ENCODE measurements at places on chromosomes 5 and 9.
A peak's percentile ranks its signal among the peaks of the same experiment; 100 is the strongest.

DNA sequence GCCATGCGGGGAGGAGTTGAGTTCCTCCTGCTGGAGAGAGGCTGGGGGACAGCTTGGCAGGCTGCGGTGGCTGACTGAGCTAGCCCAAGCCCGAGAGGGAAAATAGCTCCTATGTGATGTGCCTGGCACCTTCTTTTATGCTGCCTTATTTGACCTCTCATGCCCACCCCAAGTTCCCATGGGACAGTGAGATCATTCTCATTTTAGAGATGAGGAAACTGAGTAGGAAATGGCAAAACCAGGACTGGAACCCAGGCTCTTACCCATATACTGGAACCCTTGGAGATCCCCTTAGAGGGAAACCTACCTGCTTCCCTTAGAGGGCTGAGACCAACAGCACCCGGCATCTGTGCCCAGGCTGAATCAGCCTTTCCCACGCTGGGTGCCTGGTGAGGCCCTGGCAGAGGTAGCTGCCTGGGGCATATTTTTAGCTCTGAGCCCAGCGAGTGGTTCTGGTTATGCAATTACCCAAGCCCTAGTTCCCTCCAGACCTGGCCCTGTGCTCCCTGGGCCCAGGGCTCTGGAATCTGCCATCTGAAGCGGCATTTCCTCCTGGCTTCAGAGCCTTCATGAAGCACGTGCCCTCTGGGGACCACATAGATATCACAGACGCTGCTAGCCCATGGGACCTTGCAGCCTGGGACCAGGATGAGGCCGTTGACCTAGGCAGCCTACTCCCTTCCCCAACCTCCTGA, 23.6 kb downstream of the COL27A1 start:
- H3K36me3 ChIP-seq, result no peaks in the 10 kb centered on the region
- H3K4me1 ChIP-seq, result peaks cover 31% of the 10 kb centered on the region
- no peak overlapping the region for H3K4me3 ChIP-seq
- no peak overlapping the region for H3K27ac ChIP-seq

DNA sequence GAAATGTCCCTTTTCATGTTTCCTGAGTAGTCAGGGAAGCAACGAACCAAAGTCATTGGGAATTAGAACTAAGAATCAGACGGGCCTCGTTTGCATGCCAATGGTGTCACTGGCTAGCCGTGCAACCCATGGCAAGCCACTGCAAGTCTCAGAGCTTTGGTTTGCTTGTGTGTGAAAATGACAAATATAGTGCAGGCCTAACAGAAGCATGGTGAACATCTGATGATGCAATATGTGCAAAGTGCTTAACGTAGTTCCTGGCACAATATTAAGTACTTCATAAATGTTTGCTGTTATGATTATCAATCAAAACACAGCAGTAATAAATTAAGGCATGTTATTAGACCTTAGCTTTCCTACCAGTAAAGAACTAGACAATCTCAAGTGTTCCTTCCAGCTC, 118.0 kb upstream of the TRIM32 start:
- no peaks in the 10 kb centered on the region for H3K27me3 ChIP-seq
- no peaks in the 10 kb centered on the region for H3K36me3 ChIP-seq
- no peak overlapping the region for H3K4me3 ChIP-seq
- H3K27ac ChIP-seq, result peak overlapping the region; percentile 73
- H3K4me1 ChIP-seq, result peaks cover 74% of the 10 kb centered on the region

- no peak overlapping the region for H3K27ac ChIP-seq
- H3K27me3 ChIP-seq, result no peaks in the 10 kb centered on the region
- DNase-seq, result no peak
- H3K36me3 ChIP-seq, result no peaks in the 10 kb centered on the region
- no peaks in the 10 kb centered on the region for H3K4me1 ChIP-seq
- H3K4me3 ChIP-seq, result no peak overlapping the region
These were observed 186.8 kb upstream of the NFIB start for GRCh38 chr9:14500705-14501104.

DNA sequence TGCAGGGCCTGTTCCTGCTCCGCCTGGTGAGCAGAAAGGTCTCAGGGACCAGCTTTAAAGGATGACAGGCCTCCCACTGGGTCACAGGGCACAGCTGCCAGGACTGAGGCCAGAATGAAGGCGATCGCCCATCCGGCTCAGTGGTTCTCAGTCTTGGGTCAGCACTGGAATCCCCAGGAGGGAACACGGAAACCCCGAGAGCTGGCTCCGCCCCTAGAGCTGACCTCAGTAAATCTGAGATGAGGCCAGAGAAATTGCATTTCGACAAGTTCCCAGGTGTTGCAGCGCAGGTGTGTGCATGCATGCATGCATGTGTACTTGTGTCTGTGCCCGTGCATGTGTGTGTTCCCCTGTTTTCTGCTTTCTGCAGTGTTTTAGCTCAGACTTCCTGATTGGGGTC, 47.2 kb upstream of the KCNMB1 start:
- H3K27me3 ChIP-seq, result no peaks in the 10 kb centered on the region
- H3K36me3 ChIP-seq, result no peaks in the 10 kb centered on the region
- no peaks in the 10 kb centered on the region for H3K4me1 ChIP-seq
- H3K27ac ChIP-seq, result no peak overlapping the region
- H3K4me3 ChIP-seq, result no peak overlapping the region
